ENCODE measurements at places on chromosomes 6 and 20. TPM values are rescaled to one million over a fixed set of nuclear protein-coding genes. Genes with fewer than 3 reads are reported as not detected.

DNA sequence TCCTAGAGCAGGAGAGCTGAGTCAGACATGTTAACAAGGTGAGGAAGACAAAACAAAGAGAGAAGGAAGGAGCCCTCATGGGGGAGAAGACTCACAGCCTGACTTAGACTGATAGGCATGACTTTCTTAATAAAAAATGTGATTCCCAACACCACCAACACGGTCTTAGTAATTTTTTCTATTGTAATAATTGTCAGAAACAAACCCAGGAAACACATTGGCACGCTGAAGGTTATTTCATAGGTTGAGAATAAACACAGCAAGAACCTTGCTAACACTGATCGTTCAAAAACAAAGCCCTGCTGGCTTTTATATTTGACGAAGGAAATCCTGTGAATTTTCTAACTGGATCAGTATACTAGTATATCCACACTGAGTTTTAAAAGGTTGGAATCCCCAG lies 286.8 kb downstream of the HACE1 start:
- ATAC-seq: no peak

DNA sequence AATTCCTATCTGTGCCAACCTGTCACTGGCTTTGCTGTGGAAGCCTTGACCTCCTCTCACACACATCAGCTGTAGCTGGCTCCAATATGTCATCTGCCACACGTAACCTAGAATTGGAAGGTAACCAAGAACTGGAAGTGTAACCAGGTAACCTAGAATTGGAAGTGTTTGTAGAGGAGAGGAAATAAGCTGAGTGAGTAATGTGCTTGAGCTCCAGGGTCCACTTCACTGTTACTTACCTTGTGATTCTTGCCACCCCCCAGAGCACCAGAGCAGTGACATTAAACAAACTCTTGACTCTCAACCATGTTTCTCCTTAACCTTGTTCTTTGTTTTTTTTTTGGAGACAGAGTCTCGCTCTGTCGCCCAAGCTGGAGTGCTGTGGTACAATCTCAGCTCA lies 350.5 kb downstream of the NRN1 start:
- ATAC-seq: no peak

- ATAC-seq: no peak
Measured at GRCh38 chr6:156597095-156597494, 180.1 kb upstream of the ARID1B start.

DNA sequence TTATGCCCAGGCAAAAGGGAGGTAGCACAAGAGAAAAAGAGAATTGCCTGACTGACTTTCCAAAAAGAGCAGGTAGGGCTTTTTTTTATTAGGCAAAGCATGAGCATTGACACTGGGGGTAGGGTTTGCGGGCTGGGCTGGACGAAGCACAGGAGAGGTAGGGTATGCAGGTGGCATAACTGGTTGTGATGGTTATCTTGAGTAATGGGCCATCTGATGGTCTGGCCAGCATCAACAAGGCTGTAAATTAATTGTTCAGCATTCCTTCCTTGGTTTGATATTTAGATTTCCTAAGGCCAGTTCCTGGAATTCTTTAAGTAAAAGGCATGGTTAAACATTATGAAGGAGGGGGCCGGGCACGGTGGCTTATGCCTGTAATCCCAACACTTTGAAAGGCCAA lies 13.9 kb upstream of the BFSP1 start:
- ATAC-seq: no peak

TNFRSF6B gene
- 4.5 TPM for total RNA-seq

PDYN gene
- not detected for total RNA-seq

All from esophagus mucosa (tissue), 1 donor.